ENCODE measurements at places on chromosomes 3 and 15.
A peak's percentile ranks its signal among the peaks of the same experiment; 100 is the strongest.

DNA sequence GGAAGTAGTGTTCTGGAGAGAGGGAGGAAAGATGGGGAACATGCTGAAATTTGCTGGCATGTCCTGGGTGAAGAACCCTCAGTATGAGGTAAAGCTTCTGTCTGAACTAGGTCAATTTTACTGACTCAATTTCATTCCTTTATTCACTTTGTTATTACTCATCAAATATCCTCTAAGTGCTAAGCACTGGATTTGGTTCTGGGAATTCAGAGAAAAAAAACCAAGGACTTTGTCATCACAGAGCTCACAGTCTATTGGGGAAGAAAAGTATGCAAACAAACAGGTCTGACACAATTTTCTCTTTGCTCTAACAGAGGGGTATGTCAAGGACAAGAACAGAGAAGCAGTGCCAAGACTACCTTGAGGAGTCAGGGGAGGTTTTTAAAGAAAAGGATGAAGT lies 68.0 kb downstream of the TFG start:
- DNase-seq: no peak

DNA sequence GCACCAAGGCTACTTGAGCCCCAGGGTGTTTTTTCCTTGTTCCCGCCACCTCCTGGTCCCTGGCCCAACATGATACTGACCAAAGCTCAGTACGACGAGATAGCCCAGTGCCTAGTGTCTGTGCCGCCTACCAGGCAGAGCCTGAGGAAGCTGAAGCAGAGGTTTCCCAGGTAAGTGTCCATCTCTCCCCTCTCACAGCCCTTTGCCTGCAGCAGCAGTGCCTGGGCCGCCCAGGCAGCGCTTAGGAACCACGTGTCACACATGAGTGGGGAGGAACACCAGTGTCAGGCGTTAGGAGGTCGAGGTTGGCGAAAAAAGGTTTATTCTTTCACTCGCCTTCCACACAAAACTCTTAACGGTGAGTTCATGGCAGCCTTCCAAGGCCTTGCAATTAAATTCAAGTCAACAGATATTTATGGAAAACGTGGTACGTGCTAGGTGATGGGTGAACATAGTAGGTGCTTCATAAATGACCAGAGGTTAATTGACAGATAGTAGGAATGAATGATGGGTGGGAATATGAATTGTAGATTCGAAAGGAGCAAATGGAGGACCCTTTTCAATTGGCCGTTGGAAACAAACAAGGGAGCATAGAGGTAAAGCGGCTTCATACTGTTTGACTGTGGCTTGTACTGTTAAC lies 486 bp downstream of the CDIN1 start:
- DNase-seq: no peak

GRCh38 chr15:23565395-23566070 lies at the start of gene MKRN3:
Gene MKRN3, plus strand, starts transcription at chr15:23565674. Its CDS starts 109 bp downstream, at chr15:23565783.
- DNase-seq: peak; percentile 67

- no peak for DNase-seq
These were observed 11.2 kb upstream of the SUMF1 start for GRCh38 chr3:4478261-4478660.

DNA sequence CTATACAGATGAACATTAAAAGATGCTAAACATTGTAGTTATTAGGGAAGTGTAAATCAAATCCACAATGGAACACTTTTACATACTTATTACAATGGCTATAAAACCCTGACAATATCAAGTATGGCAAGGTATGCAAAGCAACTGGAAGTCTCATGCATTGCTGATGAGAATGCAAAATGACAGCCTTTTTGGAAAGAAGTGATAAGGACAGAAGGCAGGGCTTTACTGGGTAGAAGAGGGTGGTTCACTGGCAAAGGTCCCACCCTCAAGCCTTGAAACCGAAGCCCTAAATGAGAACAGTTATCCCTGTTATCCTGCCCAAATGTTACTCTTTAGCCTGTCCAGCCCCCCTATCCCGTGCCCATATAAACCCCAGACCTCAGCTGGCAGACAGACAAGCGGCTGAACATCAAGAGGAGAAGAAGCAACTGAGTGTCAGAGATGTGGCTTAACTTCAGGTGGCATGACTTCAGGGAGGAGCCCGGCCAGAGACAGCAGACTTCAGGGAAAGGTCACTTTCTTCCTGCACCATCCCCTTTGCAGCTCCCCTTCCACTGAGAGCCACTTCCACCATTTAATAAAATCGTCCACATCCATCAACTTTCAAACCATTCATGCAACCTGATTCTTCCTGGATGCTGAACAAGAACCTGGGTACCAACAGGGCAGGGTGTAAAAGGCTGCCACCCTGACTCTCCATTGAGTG lies 732 bp upstream of the GCSAM start:
- no peak for DNase-seq

- DNase-seq: no peak
These were observed 221.7 kb upstream of the CMC1 start for GRCh38 chr3:28019740-28020139.

GRCh38 chr3:12948891-12949711 lies 107.7 kb upstream of the RPL32 start:
- DNase-seq: no peak

- DNase-seq: no peak
These were observed 134.8 kb downstream of the ASB7 start for GRCh38 chr15:100737214-100737613.

DNA sequence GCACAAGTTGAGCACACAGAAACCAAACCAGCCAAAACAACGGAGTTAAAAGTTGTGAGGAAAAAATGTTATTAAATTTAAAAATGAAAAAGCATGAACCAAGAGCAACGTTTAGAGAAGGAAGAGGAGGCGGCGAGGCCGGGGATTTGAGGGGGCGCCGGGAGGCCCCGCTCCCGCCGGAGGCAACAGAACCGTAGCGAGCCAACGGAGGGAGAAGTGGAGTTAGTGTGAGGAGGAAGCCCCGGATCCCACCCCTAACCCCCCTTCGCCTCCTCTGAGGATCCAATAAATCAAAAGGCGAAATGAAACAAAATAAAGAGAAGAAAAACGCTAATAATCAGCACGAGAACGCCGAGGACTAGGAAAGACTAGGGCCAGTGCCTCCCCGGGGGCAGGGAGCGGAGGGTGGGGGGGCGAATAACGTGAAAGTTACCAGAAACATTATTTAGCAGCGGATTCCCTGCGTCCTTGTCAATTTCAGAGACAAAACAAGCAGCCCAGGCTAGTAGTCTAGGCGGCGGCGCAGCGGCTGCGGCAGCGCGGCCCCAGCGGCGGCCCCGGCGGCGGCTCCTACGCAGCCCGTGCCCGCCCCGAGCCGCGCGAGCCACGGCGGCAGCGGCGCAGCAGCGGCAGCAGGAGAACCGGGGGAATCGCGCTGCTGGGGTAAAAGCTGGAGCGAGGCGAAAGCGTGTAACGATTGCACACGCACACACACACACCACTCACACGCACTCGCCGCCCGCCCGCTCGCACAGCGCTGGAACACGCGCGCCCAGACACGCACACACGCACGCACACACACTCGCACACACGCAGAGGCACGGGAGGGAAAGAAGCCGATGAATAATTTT lies 1.7 kb downstream of the MEIS2 start:
- DNase-seq: no peak

GRCh38 chr15:68314563-68314962 lies 37.0 kb downstream of the FEM1B start:
- DNase-seq: no peak

- DNase-seq: no peak
These were observed 2.1 kb downstream of the MYD88 start for GRCh38 chr3:38140326-38141172.

DNA sequence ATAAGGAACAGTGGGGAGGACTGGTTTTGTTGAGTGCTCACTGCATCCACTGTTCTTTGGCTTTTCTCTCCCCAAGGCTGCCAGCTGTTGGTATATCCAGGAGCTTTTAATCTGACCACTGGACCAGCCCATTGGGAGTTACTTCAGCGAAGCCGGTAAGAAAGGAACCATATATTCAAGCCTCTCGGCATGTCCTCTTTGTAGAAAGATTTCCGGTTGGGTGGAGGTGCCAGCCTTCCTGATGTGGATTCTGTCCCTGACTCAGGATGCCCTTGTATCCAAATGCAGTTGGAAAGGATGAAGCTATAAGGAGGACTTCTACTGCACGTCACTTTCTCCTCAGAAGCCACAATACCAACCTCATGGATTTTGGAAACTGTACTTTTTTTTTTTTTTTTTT lies 14.2 kb downstream of the NIT2 start:
- DNase-seq: no peak

DNA sequence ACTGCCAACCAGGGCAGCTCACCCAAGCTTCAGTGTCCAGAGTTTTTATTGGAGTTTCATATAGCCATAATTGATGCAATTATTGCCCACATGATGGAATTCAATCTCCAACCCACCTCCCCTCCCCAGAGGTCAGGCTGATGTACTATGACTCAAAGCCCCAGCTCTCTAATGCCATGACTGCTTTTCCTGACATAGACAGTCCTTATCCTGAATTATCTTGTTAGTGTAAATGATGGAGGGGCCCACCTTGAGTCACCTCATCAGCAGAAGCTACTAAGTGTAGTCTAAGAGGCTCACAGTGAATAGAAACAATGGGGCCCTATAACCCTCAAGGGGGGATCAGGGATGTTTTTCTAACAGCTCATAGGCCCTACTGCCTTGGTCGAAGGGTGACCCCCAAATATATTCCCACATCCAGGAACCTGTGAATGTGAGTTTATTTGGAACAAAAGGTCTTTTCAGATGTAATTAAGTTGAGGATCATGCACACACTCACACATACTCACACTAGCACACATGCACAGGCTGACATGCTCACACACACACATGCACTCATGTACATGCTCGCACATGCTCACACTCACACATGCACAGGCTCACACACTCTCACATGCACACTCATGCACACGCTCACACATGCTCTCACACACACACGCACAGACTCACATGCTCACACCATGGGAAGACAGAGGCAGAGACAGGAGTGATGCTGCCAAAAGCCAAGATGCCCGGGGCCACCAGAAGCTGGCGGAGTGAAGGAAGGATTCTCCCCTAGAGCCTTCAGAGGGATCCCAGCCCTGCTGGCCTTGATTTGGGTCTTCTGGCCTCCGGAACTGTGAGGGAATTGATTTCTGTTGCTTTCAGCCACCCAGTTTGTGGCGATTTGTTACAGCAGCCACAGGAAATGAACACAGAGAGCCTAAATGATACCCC lies 131.2 kb upstream of the SMAD3 start:
- no peak for DNase-seq
